ENCODE measurements at places on chromosomes 5 and 9.
A peak's percentile ranks its signal among the peaks of the same experiment; 100 is the strongest.

DNA sequence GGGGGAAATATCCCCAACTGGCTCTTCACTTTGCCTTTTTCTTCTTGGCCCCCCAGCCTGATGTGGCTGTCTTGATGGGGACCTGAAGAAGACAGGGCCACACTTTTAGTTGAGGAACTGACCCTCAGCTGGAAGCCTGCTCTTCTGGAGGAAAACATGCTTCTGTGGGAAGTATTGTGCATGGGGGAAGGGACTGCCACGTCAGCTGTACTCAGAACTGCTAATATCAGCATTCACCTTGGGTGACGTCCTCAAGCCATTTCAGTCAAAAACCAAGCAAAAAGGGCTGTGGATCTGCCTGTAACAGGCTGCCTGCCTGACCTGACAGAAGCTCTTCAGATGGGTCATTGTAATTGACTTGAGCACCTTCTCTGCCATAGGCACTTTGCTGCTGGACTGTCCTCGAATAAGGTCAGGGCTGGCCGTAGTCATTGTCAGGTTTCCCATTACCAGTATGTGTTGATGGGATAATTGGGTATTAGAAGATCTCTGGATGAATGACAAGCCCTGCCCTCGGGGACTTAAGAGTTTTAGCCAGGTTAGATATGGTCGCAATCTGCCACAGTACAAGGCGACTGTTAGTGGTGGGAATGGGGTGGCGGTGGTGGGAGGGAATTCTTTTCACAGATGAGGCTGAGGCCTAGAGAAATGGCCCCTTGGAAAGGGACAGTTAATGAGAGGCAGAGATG is 10.4 kb downstream of the RAI14 start:
- no peak for DNase-seq

- DNase-seq: no peak
Measured at GRCh38 chr9:120531683-120532300, 48.2 kb downstream of the CDK5RAP2 start.

DNA sequence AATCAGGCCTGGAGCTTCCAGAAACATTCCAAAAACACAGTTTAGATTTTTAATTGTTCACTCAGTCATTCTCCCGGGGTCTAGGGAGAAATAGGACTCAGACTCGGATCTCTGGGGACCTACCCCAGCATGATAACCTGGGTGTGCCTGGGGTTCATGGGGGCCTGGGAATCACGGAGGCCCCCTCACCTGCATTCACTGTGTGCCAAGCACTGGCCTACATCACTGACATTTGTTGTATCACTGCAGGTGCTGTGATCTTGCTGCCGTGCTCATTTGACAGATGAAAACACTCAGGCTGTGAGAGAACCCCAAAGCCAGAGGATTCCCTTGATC is 22.8 kb upstream of the ZBTB43 start:
- no peak for DNase-seq

- DNase-seq: peak; percentile 50
Measured at GRCh38 chr5:180832638-180833068, 28.4 kb downstream of the ZFP62 start.

GRCh38 chr5:139394123-139394653 is 716 bp downstream of the PROB1 start:
- peak; percentile 44 for DNase-seq

DNA sequence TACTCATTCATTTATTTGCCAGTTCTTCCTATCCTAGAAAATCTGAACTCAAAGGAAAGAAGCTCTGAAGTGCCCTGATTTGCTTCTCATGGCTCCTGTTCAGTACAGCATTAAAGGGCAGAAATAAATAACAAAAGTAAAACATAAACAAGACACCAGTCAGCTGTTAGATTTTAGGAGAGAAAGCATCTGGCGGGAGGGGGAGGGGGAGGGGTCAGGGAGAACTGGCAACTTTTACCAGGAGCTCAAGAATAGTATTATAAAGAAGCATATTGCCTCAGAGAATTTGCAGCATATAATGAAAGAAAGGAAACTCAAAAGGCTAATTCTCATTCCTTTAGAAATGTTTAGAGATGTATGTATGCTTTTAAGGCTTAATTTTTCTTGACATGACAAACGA is 68.1 kb downstream of the SEMA6A start:
- DNase-seq: no peak

- DNase-seq: no peak
Measured at GRCh38 chr5:143374496-143375217, 28.8 kb downstream of the NR3C1 start.

DNA sequence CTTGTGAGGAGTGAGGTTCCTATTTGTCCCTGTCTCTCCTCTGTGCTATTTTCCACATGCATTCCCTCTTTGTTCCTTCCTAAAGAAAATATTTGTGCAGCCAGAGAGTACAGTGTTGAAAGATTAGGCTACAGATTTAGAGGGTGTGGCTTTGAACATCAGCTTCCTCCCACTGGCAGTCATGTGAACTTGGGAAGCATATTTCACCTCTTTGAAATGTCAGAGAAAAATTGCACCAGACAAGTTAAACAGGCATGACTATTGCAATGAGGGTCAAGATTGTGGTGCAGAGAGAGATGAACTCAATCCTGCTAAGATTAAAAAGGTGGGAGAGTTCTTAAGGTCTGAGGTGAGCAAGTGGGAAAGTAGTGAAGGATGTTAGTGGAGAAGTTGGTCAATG is 641.0 kb downstream of the DNAH5 start:
- DNase-seq: no peak

DNA sequence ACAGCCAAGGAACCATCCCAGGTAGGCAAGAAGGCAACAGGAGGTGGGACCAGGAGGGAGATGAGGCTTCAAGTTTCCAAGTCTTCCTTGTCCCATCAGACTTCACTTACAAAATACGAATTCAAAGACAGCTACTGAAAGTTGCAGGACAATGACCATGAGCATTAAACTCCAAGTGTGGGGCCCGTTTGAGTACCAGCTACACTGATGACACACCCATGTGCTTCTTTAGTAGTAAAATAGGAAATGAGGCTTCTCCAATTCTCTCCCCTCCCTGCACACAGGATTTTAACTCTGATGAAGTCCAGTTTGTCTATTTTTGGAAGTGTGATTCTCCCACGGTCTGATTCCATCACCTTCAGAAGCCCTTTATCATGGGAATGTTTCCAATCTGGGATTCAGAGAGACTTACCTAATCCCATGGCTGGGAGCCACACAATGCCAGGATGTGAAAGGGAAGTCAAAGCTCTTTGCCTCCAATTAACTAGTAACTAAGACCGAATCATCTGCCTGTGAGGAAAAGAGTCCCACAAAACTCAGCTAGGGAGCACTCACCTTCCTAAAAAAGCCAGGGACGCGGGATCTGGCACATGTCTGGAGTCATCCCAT is 222.8 kb upstream of the MSX2 start:
- DNase-seq: no peak

DNA sequence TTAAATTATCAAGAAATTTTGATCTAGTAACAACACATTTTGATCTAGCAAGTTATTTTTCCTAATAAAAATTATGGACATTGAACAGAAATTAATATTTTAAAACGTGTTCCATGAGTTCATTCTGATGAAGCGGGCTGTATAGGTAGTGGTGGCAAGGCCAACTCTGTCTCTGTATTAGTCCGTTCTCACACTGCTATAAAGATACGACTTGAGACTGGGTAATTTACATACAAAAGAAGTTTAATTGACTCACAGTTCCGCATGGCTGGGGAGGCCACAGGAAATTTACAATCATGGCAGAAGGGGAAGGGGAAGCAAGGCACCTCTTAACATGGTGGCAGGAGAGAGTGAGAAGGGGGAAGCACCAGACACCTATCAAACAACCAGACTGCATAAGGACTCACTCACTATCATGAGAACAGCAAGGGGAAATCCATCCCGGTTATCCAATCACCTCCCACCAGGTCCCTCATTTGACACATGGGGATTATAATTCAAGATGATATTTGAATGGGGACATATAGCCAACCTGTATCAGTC is 61.2 kb downstream of the TMEM232 start:
- no peak for DNase-seq

- DNase-seq: no peak
Measured at GRCh38 chr5:120260651-120261050, 203.4 kb upstream of the PRR16 start.

GRCh38 chr5:131252824-131253171 is 11.1 kb upstream of the CDC42SE2 start:
- peak; percentile 88 for DNase-seq

DNA sequence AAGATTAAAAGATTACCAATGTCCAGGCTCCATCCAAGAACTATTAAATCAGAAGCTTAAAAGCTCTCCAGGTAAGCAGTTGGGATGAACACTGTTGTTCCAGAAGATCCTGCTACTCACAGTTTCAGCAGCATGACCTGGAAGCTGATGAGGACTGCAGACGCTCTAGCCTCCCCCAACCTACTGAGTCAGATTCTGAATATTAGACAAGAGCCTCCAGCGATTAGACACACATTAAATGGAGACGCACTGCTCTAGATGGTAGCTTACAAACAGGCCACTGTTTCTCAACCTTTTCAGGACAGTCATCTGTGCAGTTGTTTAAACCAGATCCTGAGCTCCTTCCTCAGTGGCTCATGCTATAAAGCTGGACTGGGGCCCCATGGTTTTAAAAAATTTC is 54.3 kb downstream of the MTMR12 start:
- no peak for DNase-seq

DNA sequence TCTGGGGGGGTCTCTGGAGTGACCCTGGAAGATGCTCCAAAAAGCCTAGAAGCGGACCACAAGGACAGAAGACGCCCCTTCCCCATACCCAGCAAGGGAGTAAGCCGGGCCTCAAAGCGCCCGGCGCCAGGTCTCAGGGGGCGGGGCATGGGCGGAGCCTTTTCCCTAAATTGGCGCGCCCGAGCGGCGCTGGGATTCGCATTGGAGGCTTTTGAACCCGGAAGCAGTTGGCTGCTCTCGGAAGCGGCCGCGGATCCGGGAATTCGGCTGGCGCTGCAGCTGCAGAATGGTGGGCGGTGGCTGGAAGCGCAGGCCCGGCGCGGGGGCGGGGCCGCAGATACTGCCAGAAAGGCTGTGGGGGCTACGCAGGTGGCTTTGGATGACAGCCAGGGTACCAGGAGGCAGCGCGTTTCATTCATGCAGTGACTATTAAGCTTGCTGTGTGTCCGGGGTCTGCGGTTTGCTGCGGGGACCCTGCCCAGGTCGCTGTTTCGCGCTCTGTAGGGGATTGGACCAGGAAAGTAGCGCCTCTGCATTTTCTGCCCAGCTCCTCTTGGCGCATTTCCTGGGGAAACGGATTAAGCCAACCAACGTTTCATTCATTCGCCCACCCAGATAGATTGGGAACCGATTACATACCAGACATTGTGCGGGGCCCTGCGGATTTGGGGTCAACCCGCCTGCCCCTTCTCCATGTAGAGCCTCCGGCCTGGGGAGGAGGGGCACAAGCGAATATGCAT is 83.0 kb upstream of the FREM1 start:
- peak; percentile 24 for DNase-seq

GRCh38 chr5:2514484-2514883 is 237.0 kb downstream of the IRX2 start:
- DNase-seq: no peak

DNA sequence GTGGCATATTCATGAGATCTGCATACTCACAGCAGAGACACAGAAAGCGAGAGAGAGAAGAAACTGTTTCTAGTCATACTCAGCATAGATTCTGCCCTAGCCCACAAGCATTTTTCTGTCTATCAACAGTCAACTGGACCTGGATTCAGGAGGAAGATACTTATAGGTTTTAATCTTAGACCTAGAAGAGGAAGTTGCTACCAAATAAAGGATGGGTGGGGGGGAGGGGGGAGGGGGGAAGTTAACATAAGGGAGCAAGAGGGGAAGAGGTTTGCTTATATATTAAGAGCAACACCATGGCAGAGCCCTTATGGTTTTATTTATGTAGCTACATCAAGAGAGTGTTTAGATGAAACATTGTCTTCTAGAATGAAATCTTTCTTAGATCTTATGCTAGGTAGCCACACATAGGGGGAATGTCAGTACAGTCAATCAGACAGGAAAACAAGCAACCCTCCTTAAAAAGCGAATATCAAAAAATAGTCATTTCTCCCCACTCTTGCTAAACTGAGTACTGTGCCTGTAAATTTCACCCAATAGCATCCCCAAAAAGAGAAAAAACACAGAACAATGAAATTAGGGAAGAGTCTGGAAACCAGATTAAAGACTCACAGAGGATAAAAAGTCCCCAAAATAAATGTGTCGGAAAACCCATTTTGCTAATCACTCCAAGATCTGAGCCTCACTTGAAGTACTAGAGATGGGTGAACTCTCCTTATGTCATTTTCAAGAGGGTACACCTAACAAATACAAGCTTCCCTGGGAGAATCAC is 192.7 kb upstream of the NR4A3 start:
- no peak for DNase-seq

- DNase-seq: peak; percentile 44
Measured at GRCh38 chr9:33778700-33779351, 16.5 kb upstream of the PRSS3 start.

DNA sequence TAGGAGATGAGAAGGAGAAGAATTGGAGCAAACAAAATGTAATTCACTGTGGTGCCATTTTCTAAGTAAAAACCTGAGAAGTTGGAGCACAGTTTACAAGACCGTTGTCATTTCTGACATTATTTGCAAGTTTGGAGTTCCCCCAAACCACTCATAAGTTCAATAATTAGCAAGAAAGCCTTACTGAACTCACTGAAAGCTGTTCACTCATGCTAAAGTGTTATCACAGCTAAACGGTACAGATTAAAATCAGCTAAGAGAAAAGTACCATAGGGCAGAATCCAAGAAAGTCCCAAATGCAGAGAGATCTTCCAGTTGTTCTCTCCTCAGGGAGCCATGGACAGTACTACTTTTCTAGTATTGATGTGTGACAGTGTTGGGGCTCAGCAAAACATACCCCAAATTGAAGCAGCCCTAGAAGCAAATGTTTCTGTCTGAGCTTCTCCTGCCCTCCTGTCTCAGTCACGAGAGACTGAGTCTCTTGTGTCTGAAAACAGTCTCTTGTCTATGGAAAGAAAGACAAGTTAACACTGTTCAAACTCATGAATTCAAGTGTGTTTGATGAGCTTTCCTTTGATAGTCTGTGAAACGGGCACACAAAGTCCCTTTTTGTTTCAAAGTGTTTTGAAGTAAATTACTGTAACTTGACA is 221.2 kb downstream of the GABRG2 start:
- no peak for DNase-seq

GRCh38 chr9:4068449-4068848 is 231.4 kb downstream of the GLIS3 start:
- no peak for DNase-seq

DNA sequence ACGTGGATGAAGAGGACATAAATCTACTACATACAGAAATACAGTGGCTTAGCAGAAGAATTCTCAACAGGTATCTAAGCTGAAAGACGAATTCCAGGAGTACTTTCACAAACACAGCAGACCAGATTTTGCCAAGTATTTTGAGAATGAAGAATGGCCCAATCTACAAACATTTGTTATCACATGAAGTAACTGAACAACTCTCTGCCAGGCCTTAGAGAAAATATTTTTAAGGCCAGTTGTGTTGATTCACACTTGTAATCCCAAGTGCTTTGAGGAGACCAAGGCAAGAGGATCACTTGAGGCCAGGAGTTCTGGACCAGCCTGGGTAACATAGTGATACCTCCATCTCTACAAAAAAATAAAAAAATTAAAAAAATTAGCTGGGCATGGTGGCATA is 14.3 kb downstream of the AGTPBP1 start:
- no peak for DNase-seq

- no peak for DNase-seq
Measured at GRCh38 chr5:82309091-82309531, 31.0 kb upstream of the RPS23 start.

All from CD4-positive, alpha-beta T cell treated with Interleukin-6 at 100 ng/mL for 8 hours (primary cell).